Hematopoietic multipotent progenitor cell treated with erythropoietin and hydrocortisone succinate and interleukin-3 and kit ligand, for 17 days (in vitro differentiated cells): ENCODE measurements at places on chromosomes 13 and 19.
A peak's percentile ranks its signal among the peaks of the same experiment; 100 is the strongest.

DNA sequence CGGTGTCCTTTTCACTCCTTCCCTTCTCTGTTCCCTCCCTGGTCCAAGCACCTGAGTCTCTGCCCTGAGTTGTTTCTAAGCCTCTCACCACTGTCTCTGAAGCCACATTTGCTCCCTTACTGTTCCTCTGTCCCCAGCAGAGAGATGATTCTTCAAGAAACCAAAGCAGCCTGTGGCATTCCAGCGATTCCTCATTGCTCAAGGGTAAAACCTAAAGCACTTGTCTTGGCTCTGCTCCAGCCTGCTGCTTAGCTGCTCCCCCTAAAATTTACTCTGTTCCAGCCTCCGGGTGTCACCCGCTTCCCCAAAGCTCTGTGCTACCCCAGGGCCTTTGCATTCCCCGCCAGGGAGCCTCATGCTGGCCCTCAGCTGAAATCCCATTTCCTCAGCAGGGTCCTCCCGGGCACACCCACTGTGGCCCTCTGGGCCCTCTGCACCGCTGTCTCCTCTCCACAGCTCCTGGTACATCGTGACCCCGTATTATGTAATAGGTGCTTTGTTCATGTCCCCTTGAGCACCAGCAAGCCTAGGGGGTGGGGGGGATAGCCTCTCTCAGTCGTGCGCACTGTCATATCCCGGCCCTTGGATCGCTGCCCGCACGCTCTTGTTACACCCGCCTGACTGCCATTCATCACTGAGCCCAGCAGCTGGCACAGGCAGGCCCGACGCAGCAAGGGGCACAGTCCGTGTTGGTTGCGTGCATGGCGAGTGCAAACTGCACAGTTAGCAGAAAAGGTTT, 15.8 kb downstream of the TECR start:
- no peak for DNase-seq

DNA sequence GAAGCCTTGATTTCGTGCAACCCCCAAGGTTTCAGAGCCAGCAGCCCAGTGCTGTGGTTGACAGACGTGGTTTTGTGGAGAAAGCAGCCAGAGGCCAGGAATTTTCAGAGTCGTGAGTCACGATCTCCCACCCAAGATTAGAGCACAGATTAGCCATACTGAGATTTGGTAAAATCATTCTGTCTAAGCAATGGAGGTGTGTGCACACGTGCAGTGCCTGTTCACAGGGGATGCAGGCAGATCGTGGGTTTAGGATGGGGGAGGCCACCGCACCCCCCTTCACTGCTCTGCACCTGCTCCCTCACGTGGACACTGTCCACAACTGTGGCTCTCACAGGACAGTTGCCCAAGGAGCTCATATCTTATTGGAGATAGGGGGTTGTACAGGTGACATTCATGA, 46.6 kb upstream of the GPR183 start:
- DNase-seq, result no peak

GRCh38 chr13:50236898-50237318, 221.7 kb downstream of the KCNRG start:
- DNase-seq, result no peak

- DNase-seq, result no peak
These were observed 374.3 kb downstream of the FOXO1 start for GRCh38 chr13:40292108-40292507.

DNA sequence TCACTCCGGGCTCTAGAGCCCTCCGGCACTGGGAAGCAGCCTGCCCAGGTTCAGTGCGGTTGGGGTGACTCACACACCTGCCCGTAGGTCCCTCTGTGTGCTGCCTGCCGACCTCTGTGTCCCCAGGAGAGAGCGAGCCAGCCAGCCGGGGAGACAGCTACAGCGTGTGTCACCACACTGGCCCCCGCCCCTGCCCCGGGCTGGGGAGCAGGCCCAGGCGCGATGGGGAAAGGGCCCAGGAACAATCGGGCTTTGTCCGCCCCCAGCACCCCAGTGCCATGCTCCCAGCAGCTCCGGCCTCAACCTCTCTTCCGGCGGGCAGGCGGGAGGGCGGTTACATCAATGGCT, at the start of gene KLK6:
Gene KLK6 (minus strand): TSS at position 179 of the 348 bp plus-strand sequence. CDS start 1,487 bp downstream, outside the sequence.
- DNase-seq, result no peak

GRCh38 chr13:61286148-61286745, 129.4 kb downstream of the PCDH20 start:
- DNase-seq, result no peak

DNA sequence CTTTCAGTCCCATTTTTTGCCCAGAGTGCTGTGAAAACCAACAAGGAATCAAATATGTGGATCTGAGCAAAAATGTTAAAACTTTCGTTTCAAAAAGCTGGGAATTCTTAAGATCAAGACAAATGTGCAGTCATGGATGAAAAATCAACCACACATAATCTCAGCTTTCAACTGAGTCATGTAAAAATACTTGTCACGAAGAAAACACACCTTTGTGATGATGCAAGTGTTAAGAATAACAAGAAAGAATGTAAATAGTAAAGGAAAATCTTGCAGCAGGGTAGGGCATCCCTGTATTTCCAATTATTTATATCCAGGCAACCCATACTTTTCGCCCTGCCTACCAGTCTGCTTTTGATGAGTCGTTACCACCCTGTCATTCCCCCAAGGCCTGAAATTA, 27.4 kb upstream of the DCLK1 start:
- DNase-seq, result no peak

DNA sequence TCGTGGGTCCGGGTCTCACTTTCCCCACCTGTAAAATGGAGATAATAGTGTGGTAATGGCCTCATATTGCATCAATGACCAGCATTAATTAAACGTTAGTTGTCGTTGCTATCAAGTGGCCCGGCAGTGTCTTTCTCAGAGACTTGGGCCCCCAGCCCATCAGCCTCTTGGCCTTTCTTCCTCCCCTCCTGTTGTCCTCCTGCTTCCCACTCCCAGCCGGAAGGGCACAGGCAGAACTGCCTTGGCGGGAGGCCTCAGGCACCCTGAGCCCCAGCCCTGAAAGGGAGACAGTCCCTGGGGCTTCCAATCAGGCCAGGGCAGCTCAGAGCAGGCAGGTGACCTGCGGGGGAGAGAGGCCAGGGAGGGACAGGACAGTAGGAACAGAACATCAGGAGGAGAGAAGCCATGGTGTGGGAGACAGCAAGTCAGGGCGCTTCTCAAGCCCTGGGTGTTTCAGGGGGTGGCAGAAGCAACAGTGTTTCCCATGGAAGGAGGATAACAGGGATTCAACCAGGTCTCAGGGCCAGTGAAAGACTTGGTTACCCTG, 4.6 kb downstream of the MARK4 start:
- DNase-seq, result no peak

- no peak for DNase-seq
These were observed 24.9 kb downstream of the NLRP13 start for GRCh38 chr19:55907286-55907685.

GRCh38 chr19:55485439-55486011, 537 bp downstream of the NAT14 start:
- DNase-seq, result no peak

DNA sequence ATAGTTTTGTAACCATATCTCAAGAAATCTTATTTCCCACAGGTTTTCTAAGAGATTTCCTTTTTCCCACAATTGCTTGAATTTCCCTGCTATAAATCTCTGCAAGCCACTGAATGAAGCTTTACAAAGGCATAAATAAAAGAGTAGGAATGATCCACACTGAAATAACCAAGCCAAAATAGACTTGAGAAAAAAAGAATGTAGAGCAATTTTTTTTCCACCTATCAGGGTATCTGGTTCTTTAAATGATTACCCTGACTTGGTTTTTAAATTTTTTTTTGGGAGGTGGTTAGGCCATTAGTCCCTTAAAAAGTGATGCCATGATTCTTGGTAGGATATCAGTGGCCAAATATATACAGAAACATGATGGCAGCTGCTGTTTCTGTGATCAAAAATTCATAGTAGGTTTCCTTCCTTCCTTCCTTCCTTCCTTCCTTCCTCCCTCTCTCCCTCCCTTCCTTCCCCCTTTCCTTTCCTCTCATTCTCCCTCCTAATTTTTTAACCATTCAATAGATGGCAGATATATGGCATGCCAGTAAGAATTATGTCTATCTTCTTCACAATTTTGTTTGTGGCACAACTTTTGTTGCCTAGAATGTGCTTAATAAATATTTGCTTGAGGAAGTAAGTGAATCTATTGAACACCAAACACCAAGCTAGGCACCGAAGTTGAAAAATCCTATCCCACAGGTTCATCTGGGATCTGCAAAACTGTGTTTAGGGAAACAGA, 233.7 kb downstream of the LHFPL6 start:
- DNase-seq, result no peak

GRCh38 chr13:97348569-97349100, 85.3 kb upstream of the RAP2A start:
- DNase-seq, result no peak

GRCh38 chr13:64289702-64290101, 2874.1 kb upstream of the PCDH20 start:
- no peak for DNase-seq

GRCh38 chr13:90968166-90968904, 379.2 kb upstream of the MIR17HG start:
- DNase-seq, result no peak

DNA sequence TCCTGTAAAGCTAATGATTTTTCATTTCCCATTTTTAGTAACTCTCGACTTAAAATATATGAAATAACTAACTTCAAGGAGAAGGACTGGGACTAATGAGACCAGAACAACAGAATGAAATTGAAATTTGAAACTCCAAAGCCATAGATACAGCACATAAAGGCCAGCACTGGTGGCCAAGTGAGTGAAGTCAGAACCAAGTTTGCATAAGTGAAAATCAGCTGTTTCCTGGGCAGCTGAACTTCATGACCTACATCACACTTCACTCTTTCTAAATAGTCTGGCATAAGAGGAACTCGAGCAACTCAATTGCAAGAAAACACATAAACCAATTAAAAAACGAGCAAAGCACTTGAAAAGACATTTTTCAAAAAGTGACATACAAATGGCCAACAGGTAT, 84.5 kb downstream of the DCLK1 start:
- no peak for DNase-seq

GRCh38 chr13:47826471-47826870, 174.6 kb downstream of the SUCLA2 start:
- DNase-seq, result no peak

DNA sequence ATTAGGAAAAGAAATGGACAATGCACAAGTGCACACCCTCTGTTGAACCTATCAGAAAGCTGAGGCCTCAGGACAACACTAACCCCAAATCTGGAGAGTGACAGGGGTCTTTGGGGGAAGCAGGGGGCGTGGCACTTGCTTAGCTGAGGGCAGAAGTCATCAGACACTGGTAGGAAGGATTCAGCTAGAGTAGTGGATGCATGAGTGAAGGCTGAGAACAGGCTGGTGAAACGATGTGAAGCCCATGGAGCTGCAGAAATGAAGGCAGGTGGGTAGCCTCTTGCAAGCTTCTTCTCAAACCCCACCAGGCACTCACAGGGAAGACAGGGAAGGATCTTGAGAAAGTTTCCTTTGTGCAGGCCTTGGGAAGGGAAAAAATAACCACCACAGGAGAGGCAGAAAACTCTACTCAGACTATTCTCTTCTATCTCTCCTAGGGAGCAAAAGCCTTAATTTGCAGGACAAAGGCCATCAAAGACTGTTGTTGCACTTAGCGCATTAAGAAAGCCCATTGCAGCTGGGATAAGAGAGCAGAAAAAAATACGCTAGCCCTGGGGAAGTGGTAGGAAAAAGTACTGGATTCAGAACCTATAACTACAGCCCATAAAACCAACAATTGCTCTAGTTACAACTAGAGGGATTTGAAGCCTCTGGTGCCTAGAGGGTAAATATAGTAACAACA, 193.3 kb upstream of the ZNF536 start:
- DNase-seq, result no peak

DNA sequence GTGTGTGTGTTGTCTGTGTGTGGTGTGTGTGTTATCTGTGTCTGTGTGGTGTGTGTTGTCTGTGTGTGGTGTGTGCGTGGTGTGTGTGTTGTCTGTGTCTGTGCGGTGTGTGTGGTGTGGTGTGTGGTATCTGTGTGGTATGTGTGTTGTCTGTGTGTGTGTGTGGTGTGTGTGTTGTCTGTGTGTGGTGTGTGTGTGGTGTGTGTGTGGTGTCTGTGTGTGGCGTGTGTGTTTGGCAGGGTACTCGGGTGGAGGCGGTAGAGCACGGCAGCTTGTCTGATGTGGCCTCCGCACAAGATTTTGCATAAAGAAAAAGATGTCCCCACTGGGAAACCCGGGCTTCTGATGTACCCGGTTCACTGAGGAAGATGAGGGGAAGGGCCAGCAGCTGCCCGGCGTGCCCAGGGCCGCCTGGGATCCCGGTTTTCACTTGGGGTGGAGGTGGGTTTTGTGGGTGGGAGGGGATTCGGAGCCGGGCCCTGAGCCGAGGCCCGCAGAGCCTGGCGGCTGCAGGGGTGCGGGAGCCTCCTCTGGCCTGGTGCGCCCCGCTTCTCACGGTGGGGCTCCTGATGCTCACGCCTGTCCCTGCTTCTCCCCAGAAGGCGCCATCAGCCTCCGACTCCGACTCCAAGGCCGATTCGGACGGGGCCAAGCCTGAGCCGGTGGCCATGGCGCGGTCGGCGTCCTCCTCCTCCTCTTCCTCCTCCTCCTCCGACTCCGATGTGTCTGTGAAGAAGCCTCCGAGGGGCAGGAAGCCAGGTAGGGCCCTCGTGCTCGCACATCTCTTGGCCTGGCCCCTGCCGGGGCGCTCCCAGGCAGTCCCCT, 21.2 kb downstream of the HDGFL2 start:
- no peak for DNase-seq

GRCh38 chr13:44414716-44415115, 41.1 kb downstream of the SERP2 start:
- no peak for DNase-seq

DNA sequence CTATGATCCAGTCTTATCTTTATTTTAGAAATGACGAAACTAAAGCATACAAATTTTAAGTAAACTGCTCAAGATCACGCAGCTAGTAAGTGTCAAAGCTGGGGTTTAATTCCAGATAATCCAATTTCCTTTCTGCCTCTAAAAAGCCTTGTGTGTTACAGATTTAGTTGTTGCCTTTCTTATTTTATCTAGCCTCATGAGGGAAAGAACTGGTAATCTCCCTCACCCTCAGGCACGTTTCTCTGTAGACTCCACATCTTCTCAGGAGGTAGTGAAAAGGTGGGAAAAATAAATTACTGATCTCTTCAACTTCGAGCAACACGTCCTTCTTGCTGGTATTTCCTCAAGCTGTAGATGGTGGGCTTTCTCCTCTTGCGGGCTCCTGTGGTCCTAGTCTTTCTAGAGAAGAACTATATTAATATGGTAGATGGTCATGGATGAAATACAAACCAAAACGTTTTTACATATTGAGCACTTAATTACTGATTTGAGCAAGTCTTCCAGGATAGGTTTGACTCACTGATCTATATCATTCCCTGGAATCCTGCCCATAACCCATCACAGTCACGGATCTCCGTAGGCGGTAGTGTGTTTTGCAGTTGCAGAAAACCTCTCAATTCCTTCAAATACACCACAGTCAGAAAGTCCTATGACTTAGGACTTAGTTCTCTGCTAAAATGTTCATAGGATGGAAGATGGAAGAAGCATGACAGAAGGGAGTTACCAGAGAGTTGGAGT, 519.5 kb downstream of the DCT start:
- DNase-seq, result no peak

GRCh38 chr19:31280287-31281006, 68.8 kb downstream of the TSHZ3 start:
- DNase-seq, result no peak

- DNase-seq, result no peak
These were observed 523.1 kb downstream of the DCT start for GRCh38 chr13:93956426-93956825.

GRCh38 chr13:49240017-49240416, 7.7 kb upstream of the CDADC1 start:
- DNase-seq, result peak; percentile 41

GRCh38 chr13:94414708-94415107, 64.8 kb downstream of the DCT start:
- DNase-seq, result no peak
